ENCODE measurements at places on chromosomes 16 and 17.

- no peak for DNase-seq
Observed at GRCh38 chr17:13462146-13462545, 139.6 kb downstream of the HS3ST3A1 start.

DNA sequence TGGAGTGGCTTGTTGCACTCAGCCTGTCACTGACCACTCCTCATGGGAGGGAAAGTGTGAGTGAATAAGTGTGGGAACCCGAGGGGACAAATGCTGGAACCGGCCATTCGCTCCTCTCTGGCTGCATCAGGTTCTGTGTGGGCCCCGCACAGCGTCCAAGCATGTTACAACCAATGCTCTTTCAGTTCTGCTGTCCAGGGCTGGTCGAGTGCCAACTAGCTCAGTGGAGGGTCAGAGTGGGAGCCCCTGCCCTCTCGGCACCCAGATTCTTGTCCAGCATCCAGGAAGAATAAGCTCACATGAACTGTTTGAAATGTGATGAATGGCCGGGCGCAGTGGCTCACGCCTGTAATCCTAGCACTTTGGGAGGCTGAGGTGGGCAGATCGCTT, 48.3 kb upstream of the FBXO47 start:
- no peak for DNase-seq

DNA sequence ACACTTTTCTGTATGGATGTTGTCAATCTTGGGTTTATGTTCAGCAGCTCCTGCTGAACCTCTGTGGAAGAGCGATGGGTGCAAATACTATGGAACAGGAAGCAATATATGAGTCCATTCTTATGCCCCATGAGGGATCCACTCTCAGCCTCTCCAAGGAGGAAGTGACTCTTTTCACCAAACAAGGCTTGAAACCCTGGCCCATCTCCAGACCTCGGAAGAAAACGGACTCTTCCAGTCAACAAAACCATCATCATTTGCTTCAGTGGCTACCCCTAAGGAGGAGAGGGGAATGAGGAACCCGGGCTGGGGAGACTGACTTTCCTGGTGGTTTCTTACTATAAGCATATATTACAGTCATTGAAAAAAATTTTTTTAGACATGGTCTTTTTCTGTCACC, 206.2 kb downstream of the AXIN2 start:
- DNase-seq, result no peak

DNA sequence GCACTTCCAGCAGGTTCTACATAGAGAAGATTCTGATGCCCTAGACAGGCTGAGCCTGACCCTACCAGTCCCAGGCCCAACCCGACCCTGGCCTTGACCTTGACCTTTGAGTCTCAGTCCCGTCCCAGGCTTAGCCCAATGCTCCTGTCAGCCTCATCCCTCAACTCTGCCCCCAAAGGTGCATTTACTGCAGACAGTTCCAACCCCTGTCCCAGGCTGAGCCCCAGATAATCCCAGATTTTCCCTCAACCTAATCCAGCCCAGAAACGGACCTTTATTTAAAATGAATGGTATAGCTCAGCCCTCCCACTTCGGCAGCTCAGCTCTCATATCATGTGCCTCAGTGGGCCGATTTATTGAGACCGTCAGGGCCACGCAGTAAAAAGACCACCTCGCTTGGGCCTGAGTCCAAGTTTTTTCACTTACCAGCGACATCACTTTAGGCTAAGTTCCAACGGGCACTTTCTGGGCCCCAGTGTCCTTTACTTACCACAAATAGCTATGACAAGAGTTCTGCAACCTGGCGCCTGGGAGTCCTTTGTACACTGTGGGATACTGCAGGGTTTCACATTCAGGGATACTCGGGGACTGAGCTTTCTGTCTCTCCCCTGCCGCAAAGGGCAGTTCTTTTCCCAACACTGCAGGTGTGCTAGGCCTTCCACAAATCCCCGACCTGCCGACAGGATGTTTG, 89.5 kb downstream of the WSCD1 start:
- DNase-seq, result no peak

GRCh38 chr16:81599034-81599744, 154.6 kb downstream of the CMIP start:
- no peak for DNase-seq
